ENCODE measurements at places on chromosomes 1 and 21.

DNA sequence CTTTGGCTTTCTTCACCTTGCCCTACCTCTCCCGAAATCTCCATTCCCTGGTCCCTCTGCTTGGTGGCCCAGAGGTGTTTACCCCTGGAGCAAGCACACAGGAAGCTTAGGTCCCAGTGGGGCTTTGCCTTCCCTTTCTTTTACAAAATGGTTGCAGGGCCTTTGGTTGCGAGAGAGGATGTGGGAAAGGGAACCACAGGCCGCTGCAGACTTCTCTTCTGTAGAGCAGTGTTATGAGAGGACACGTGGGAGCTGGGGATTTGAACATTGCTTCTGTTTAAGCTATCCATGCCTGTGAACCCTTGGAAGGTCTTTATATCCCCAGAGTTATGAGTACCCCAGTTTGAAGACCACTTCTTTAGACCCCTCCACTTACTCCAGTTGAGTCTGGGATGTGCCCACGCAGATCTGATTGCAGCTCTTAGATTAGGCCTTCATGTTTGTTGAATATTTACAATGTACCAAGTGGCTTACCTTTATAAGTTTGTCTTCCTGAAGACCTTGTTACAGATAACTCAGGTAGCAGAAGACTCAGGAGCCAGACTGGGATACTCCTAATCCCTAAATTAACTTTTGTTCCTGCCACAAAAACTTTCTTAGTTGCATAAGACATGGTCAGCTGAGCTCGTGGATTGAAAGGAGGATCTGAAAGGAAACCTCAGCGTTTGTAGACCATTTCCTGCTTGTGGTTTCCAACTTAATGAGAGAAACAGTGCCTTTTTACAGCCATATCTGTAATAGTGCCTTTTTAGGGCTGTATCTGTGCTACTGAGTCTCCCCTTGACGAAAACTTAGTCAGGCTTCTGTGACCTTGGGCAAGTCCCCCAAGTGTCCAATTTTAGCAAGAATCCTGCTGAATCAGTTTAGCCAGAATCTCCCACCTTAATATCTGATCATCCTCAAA lies 21.9 kb upstream of the IVNS1ABP start:
- no peak for DNase-seq

DNA sequence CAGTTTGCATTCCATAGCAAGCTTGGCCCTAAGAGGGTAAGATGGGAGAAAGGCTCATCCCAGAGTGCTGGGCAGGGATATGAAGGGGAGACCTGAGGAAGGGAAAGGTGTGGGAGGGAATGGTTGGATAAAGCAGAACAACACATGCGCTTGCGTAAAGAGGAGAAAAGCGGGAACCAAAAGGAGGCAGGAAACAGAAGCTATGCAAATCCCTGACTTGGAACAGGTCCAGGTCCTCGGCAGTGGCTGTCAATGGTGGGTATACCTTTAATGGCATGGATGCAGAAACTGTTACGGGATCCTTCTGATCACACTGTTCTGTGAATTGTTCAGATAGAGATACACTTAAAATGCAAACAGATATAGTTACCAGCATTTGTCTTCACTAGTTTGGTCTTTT lies 455.6 kb downstream of the SIPA1L2 start:
- DNase-seq: no peak

DNA sequence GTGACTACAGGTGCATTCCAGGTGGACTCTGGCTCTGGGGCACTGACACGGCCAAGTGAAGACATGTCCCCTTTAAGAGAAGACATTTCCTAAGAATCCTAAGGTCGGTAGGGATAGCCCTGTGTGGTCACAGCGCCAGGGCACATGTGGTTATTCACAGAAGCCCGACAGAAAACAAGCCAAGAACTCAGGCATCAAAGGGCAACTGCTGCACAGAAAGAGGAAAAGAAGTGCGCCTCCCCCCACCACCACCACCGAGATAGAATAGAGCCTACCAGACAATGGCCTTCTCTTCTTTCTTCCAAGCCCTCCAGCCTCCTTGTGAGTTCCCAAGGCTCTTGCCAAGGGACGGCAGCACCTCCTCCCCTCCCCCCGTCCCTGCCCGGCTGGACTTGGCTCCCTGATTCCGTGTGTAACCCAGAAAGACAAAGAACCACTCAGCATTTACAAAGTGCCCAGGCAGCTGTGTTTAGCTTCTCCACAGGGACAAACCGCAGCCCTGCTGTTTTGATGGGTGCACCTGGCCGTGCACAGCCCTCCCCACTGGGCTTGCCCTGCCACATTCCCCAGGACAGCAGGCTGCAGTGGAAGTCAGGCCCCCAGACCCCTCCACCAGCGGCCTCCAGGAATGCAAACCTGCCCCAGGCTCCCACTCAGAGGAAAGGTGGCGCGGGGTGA lies 30.2 kb downstream of the TMPRSS2 start:
- DNase-seq: no peak

- no peak for DNase-seq
These were observed 18.7 kb upstream of the ST3GAL3 start for GRCh38 chr1:43688594-43689000.

GRCh38 chr1:96510391-96510790 lies 211.2 kb upstream of the PTBP2 start:
- no peak for DNase-seq

- no peak for DNase-seq
These were observed 610.8 kb downstream of the SMYD3 start for GRCh38 chr1:245896258-245896657.

- DNase-seq: no peak
These were observed 61.1 kb upstream of the PTBP2 start for GRCh38 chr1:96660503-96660902.

- DNase-seq: no peak
These were observed 329.1 kb downstream of the USP25 start for GRCh38 chr21:16058896-16059295.

- DNase-seq: no peak
These were observed 122.4 kb downstream of the AKT3 start for GRCh38 chr1:243727503-243728203.

DNA sequence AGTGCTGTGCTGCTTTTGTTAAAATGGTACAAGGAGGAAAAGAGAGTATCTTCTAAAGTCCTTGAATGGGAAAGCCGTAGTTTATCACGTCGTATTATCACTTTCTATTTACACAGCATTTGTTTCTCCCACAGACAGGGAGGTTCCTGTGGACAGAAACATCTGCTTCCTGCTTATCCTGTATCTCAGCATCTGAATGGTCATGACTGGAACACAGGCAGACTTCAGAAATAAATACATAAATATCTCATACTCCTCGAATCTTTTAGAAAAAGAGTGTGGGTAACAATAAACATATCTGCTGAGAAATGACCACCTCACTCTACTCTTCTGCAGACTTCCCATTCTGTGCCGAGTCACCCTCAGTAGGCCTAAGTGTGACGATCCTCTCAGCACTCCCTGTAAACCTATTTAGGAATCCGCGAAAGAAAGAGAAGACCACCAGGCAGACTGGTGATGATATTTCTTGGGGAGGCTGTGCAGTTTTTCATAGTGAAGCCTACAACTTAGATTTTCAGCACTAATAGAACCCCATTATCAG lies 393.5 kb downstream of the SMYD3 start:
- DNase-seq: no peak

GRCh38 chr1:156773607-156774006 lies 6.3 kb downstream of the PRCC start:
- no peak for DNase-seq

GRCh38 chr1:234672349-234673135 lies 62.6 kb upstream of the IRF2BP2 start:
- no peak for DNase-seq

DNA sequence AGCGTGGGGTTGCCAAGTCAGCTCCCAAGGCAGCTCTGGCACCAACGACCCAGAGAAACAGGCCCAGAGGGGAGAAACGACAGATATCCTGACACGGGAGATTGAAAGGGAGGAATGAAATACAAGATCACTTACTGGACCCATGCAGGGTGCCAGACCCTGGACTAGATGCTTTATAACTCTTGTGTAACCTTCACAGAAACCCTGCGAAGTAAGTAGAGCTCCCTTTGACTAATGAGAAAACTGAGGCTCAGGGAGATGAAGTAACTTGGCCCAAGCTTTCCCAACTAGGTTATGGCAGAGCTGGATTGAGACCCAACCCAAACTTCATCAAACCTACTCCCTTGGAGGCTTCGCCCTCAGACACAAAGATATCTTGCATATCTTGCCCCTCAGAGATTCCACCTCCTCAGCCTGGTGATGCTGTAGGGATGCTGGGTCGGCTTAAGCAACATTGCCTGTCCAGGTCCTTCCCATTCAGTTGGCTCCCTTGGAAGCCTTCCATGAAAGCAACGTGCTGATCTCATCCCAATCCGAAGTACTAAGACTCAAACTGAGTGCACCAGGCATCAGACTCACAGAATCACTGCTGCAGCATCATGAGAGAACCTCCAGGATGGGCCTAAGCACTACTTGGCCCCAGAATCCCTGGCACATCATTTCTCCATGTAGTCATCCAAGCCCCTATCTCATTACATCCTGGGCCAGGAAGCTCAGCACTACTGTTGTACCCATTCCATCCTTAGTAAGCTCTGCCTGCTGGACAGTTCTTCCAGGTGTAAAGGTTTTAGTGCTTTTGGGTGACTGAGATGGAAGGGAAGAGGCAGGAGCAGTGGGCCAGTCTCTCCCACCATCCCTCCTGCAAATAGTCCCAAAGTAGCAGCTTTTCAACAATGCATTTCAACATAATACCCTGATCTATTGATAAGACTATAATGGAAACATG lies 1.1 kb upstream of the IGSF9 start:
- no peak for DNase-seq

GRCh38 chr1:78840453-78841271 lies 165.9 kb downstream of the ADGRL4 start:
- no peak for DNase-seq

DNA sequence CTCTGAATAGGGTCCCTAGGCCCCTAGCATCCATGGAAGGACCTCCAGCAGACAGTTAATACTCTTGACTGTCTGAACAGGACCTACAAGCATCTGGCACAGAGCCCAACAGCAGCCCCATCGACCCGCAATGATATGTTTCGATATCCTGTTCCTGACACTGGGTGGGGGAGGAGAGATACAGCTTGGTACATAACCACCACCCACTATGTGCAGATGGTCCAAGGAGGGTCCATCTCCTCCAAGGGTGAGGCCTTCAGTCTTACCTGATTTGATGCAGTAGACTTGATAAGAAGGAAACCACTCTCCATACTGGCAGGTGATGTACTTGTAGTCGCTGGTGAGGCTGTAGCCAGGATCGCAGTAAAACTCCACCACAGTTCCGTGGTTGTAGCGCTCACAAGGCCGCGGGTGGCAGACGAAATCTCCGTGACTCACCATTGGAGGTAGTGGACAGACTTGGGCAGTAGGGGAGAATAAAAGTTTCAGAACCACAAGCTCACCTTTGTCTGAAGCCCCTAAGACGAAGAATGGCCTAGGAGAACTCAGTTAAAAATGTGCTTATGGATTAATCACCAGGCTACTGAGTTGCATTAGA lies 86.0 kb upstream of the TLR5 start:
- DNase-seq: no peak

DNA sequence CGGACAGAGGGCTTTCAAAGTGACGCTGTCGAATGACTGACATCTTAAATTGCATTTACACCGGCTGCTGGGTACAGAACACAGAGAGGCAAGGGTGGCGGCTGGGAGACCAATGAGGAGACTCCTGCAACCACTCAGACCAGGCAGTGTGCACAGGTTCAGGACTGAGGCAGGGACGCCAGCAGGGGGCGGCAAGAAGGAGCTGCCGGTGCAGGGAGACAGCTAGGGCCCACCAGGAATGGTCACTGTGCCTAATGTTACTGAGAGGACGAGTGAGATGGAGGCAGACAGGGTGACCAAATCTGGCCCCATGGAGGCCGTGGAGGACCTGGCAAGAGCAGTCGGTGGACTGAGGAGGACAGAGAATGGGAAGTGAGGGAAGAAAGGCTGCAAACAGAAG lies 23.5 kb downstream of the GLIS1 start:
- DNase-seq: no peak

DNA sequence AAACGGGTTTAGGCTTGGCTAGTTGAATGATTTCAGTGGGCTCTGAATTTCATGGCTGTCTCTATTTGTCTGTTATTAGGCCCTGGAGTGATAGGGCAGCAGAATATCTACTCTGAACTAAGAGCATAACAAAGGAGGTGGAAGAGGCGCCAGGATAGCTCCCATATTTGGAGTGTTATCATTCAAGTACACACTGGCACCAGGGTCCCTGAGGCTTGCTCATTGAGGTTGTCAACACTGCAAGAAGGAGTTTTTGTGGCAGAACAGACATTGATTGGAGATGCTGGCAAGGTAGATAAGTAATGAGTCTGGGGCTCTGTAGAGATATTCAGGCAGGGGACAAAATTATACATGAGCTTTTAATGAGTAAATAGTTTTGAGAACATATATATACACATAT lies 1748.4 kb downstream of the MRPL39 start:
- no peak for DNase-seq

GRCh38 chr1:218658269-218658668 lies 313.1 kb downstream of the TGFB2 start:
- DNase-seq: no peak

DNA sequence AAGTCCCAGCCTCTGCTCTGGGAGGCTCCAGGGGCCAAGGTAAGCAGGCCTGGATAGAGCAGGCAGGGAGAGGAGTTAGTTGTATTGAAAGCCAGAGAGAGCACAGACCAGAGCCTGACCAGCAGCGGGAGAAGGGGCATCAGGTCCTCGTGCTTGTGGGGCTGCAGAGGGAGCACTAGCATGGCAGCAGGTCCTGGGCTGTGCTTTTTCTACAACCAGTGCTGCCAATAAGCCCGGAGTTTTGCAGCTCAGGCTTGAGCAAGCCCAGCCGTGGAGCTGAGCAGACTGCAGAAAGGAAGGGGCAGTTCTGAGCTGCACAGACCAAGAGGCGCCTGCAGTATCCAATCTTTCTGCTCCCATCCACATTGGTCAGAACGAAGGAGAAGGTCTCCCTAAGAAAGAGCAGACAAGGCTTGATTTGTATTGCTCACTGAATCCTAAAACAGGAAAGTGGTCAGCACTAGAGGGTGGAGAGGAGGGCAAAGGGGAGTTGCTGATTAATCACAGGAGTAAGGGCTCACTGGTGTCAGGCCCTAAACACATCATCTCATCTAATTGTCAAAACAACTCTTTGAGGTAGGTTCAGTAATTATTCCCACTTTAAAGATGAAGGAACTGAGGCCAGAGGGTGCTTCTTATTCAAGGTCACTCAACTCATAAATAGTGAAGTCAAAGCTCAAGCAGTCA lies 2.7 kb downstream of the DENND2D start:
- peak; percentile 74 for DNase-seq

GRCh38 chr1:155130272-155131006 lies 2.8 kb downstream of the EFNA1 start:
- DNase-seq: no peak

DNA sequence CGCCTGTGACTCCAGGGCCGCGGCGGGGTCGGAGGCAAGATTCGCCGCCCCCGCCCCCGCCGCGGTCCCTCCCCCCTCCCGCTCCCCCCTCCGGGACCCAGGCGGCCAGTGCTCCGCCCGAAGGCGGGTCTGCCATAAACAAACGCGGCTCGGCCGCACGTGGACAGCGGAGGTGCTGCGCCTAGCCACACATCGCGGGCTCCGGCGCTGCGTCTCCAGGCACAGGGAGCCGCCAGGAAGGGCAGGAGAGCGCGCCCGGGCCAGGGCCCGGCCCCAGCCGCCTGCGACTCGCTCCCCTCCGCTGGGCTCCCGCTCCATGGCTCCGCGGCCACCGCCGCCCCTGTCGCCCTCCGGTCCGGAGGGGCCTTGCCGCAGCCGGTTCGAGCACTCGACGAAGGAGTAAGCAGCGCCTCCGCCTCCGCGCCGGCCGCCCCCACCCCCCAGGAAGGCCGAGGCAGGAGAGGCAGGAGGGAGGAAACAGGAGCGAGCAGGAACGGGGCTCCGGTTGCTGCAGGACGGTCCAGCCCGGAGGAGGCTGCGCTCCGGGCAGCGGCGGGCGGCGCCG lies at the start of gene SIM2:
TSS of gene SIM2 (plus strand) at position 135 of the 565 bp plus-strand sequence. CDS start 632 bp downstream, outside the sequence.
- no peak for DNase-seq

Data from stimulated activated CD4-positive, alpha-beta T cell treated with anti-CD3 and anti-CD28 coated beads, Interleukin-4, amount 100 ng/mL, for 24 hours (primary cell).